ENCODE measurements at places on chromosomes 3 and 15. TPM values are rescaled to one million over a fixed set of nuclear protein-coding genes. Genes with fewer than 3 reads are reported as not detected.

Gene TEX55
- not detected for total RNA-seq

Gene ARGFX
- not detected for total RNA-seq

Gene GOLGA6A
- total RNA-seq = 0.89 TPM

GRCh38 chr3:188505151-188505550 is 351.2 kb downstream of the LPP start:
- peaks cover 20% of the 10 kb centered on the region for H3K36me3 ChIP-seq
- H3K4me3 ChIP-seq = no peak overlapping the region
- H3K27ac ChIP-seq = no peak overlapping the region
- no peaks in the 10 kb centered on the region for H3K4me1 ChIP-seq
- no peaks in the 10 kb centered on the region for H3K27me3 ChIP-seq

DNA sequence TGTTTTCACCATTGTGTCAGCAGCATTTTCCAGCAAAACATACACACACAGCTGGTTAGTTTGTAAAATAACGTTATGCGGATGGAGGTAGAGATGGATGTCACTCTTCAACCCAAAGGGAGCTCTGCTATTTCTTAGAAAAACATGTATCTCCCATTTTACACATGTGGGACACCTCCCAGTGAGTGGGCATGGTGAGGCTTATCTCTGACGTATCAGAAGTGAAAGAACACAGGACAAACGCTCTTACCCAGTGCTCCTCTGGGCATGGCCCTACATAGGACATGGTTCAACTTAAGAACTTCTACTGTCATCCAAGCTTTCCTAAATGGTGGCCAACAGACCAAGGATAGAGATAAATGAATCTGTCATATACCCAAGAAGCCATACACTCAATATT is 2.1 kb downstream of the FAM240A start:
- no peak overlapping the region for H3K4me3 ChIP-seq
- H3K27ac ChIP-seq = no peak overlapping the region
- no peaks in the 10 kb centered on the region for H3K36me3 ChIP-seq
- H3K4me1 ChIP-seq = peaks cover 8% of the 10 kb centered on the region
- DNase-seq = no peak
- H3K27me3 ChIP-seq = peaks cover 25% of the 10 kb centered on the region

GRCh38 chr3:8204853-8205650 is 296.6 kb upstream of the LMCD1 start:
- H3K36me3 ChIP-seq = no peaks in the 10 kb centered on the region
- DNase-seq = no peak
- no peak overlapping the region for H3K27ac ChIP-seq

DNA sequence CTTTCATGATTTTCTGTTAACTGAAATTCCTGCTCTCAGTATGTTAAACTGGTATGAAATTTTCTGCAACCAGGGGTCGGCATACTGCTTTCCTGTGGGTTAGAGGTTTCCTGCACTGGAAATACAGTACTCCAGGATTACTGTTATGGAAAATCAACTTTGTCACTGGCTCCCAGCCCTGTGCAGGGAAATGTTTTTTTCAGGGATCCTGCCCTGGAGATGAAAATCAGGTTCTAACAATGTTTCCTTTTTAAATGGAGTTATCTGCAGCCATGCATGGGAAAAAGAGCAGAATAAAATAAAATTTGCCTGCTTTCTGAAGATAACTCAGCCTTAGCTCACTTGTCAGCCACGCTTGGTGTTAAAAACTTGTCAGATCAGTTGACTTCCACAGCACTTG is 220.4 kb downstream of the IL5RA start:
- no peak for DNase-seq
- no peaks in the 10 kb centered on the region for H3K27me3 ChIP-seq
- no peaks in the 10 kb centered on the region for H3K36me3 ChIP-seq
- no peaks in the 10 kb centered on the region for H3K4me1 ChIP-seq
- H3K27ac ChIP-seq = no peak overlapping the region
- H3K4me3 ChIP-seq = no peak overlapping the region

DNA sequence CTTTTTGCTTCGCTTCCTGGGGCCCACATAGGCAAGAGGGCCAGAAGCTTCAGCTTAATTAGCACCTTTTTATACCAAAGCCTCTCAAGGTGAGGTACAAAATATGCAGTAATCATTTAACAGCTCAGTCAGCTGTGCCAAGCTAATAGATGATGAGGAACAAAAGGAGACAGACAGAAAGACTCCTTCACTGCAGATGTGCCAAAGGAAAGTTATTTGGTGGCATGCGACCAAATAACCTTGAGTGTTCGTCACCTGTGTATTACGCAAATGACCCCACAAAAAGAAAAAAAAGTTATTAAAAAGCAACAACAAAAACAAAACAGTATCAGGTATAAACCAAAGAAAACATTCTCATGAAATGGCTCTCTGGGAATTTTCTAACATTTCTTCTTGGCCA is 325.8 kb upstream of the IGF1R start:
- H3K4me1 ChIP-seq = no peaks in the 10 kb centered on the region
- DNase-seq = no peak
- H3K4me3 ChIP-seq = no peak overlapping the region
- no peak overlapping the region for H3K27ac ChIP-seq

Measured in progenitor cell of endocrine pancreas (in vitro differentiated cells).